ENCODE measurements at places on chromosomes 7 and 10. TPM values are rescaled to one million over a fixed set of nuclear protein-coding genes. Genes with fewer than 3 reads are reported as not detected.

DNA sequence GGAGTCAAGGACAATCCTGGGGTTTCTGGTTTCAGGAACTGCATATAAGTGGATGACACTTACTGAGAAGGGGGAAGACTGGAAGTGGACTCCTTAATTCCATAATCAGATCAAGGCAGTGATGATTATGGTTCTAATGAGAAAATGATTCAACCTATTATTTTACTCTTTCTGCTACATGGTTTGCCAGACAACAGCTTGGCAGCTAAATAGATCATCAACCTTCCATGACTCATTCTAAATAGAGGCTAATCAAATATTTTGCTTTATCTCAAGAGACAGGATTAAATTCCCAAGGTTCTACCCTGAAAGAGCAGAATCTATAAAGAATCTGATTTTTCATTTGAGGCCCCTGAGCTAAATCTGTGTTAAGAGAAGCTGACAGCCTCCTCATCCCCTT lies 46.3 kb downstream of the CNNM1 start:
- DNase-seq: no peak

DNA sequence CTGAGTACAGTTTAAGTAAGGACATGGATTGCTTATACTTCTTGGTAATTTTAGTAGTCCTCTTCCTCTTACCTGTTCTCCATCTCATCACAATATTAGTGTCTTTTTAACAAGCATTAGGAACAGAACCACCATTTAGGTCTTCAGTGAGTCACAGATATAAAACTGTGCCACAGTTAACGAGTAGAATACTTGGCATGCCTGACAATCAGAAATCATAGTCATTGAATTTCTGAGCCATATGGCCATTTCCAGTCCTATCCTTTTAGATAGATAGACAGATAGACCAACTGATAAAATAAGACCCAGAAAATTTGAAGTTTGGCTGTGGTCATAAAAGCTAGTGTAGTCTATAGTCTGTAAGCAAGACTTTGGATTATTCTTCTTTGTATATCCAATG lies 71.1 kb downstream of the GBF1 start:
- DNase-seq: no peak

DNA sequence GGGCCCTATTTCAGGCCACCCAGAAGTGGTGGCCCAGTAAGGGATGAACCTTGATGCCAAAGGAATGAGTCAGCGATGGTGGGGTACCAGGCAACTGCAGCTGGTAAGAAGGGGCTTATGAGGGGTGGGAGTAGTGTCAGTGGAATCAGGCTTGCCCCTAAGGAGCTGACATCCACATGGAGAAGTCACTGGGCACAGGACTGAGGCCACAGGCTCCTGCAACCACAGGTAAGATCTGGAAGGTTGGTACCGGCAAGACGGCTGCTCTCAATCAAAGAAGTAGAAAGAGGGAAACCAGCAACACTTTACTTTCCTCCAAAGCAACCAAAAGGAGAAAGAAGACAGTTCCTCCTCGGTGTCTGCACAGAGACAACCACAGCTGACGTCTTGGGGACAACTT lies 2.5 kb downstream of the GCK start:
- DNase-seq: no peak

- no peak for DNase-seq
Measured at GRCh38 chr10:105328503-105329133, 687.5 kb downstream of the SORCS3 start.

DNA sequence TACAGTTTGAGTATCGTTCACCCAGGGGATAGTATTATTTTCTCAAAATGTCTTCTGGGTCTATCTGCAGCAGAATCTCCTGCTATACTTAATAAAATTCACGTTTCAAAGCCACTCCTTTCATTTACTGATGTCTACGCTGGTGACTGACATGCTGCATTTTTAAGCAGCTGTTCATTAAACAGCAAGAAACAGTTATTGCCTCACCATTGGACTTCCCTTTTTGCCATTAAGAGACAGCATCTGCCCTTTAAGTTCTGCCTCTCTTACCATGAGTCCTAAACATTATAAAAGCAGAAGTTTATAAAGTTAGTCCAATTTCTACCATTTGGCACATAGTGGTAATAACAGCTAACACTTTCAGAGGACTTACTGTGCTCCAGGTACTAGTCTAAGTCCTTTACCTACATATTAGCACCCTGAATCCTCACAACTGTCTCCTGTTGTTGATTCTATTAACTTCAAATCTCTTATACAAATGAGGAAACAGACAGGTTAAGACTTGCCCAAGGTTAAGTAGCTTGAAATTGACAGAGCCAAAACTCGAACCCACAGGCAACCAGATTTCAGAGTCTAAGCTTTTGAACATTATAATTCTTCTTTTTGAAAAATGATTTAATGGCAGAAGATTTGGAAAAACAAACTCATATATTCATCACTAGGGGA lies 169.5 kb downstream of the SNX13 start:
- no peak for DNase-seq

GRCh38 chr10:74750848-74751274 lies 75.5 kb upstream of the KAT6B start:
- DNase-seq: no peak

- DNase-seq: no peak
Measured at GRCh38 chr7:73839743-73840714, 2.3 kb downstream of the METTL27 start.

GRCh38 chr7:121745856-121746255 lies 127.1 kb upstream of the PTPRZ1 start:
- DNase-seq: no peak

DNA sequence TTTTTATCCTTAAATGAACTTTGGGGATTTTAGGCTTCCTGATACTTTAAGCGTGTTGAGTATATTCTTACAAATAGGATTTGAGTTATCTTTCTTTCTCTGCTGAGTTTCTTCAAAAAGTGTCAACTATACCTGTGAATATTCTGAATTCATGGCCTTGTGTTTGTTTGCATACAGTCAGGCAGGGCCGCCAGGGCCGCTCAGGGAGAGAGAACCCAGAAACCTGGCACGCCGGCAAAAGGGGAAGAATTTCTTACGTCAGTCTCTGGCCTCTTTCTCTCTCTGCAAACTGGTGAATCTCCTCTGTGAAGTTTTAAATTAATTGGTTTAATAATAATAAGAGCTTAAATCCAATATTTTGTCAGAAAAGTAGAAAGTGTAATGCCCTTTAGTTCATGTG lies 29.3 kb upstream of the BNIP3 start:
- DNase-seq: no peak

DNA sequence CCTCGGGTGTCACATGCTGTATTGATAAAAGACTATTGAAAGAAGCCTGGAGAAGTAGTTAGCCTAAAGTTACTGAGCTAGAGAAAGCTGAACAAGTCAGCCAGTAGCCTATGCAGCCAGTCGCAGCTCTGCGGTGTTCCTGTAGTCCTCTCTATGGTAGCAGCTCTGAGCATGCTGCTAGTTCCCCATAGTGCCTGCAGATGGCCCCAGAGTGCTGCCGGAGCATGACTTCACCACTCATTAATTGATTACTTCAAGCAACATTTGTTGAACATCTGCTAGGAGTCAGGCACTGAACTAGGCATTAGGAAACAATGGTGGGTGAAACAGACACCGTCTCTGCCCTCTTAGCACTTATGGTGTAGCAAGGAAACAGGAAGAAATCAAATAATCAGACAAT lies 422.7 kb downstream of the SORCS3 start:
- peak; percentile 18 for DNase-seq

GRCh38 chr7:107898997-107899594 lies 8.1 kb downstream of the DLD start:
- no peak for DNase-seq

DNA sequence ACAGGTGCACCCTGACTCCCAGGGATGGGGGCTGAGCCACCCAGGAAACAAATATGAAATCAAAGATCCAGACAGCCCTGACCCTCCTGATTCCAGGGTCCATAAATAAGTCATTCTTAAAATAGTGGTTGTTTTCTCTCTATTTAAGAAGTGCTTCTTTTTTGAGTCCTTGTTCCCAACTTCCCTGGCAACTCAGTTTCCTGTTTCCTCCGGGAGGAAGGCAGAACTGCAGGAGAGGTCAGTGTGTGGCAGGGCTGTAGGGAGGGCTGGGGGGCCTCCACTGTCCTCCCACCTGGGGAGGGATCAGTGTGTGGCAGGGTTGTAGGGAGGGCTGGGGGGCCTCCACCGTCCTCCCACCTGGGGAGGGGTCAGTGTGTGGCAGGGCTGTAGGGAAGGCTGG lies 88.7 kb upstream of the PDGFA start:
- no peak for DNase-seq

GRCh38 chr10:1668399-1668798 lies 68.9 kb downstream of the ADARB2 start:
- no peak for DNase-seq

- DNase-seq: no peak
Measured at GRCh38 chr7:144028547-144028946, 20.2 kb upstream of the OR2A5 start.

DNA sequence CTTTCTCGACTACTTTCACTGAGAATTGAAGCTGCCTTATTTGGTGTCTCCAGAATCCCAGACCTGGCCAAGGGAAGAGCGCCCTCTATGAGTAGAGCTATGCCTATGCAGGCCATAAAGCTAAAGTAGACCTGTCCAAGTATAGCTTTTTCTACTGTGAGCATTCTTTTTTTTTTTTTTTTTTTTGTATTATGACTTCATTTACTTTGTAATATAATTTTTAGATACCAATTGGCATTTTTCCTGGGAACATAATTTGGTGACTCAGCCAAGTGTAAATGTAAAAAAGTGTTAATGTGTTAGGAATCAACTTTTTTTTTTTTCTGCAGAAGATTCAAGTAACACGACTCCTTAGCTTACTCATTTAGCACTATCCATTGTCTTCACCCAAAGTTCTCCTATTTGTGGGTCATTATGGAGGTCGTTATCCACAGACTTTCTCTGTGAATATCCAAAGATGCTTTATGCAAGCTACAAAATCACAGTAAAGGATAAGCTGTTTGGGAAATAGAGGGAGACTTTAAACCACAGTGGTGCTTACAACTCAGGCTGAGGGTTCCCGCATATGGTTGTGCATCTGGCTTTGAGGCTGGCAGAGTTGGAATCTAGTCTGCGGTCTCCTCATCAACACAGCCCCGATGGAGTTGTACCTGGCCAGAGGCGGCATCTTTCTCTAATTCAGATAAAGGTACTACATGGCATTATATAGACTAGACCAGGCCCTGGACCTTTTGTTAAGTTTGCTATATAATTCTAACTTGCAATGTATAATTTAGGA lies 1040.2 kb upstream of the SORCS1 start:
- no peak for DNase-seq

- DNase-seq: no peak
Measured at GRCh38 chr7:30260246-30260768, 24.1 kb upstream of the ZNRF2 start.

DNA sequence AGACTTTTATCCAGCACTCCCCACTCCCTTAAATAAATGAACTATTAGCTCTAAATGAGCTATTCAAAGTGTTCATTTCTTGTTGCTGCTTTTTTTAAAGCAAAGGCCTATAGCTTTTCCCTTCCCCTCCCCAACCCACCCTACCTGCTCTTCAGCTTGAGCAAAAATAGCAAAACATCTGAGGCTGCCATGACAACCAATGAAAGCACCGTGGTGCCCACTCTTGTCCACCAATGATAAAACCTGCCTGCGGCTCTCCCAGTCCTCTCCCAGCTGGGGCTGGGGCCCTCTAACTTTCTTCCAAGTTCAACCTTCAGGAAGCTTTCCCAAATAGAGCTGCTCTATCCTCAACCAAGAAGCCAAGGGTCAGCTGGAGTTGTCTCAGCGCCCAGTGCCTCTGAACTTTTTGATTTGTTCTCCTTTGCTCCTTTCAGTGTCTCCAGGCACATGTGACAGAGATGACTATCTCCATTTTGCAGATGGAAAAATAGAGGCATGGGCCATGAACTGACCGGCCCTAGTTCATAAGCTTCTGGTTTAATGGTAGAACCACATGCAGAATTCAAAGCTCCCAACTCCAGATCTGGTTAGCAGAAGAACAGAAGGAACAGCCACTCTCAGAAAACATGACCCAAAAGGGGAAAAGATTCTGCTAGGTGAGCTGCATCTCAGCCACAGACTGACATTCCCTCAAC lies 47.7 kb downstream of the PIK3AP1 start:
- DNase-seq: no peak

DNA sequence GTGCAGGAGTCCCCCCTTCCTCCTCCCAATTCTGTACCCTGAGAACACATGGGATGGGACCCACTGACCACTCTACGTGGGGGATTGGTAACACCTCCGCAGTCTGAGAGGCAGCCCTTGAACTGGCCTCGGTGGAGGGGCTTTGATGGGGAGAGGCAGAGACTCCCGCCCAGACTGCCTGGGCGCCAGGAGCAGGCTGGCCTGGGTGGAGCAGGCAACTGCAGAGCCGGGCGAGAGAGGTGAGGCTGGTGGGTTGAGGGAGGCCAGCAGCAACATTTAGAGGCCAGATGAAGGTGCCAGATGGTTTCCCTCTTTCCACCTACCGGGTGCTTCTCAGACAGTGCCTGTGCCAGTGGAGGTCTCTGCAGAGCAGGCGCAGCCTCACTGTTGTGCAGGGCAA lies 30.7 kb upstream of the ZNF467 start:
- no peak for DNase-seq

DNA sequence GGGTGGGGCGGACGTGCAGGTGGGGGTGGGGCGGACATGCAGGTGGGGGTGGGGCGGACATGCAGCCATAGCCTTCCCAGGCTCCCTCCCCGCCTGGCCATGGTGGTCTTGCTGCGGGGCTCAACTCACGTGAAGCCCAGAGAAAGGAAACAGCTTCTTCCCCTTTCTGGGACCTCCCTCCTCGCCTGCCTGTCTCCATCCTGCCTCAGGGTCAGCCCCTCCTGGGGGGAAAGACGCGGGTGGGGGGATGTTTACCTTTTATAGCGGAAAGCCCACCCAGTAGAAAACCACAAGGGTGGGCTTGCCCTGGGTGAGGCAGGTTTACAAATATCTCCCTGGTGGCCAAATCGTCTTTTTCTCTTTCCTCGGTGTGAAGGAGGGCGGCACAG lies 520.0 kb downstream of the GLRX3 start:
- no peak for DNase-seq

GRCh38 chr10:127997271-127997670 lies 90.4 kb downstream of the PTPRE start:
- DNase-seq: no peak

DNA sequence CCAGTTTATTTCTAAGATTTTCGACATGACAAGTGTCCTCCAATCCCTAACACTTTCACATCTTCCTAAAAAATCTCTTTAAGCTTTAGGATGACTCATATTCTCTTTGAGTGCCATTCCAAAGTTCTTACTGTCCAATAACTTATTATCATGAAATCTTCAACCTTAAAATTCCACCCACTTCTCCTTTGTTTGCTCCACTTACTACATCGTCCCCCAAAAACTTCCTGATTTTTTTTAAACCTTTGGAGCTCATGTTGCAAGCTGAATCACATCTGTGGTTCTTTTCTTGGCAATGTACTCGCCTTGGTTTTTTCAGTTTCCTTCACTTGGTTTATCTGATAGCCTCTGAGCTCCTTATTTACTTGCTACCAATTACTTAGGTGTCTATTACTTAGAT lies 39.2 kb upstream of the JCAD start:
- DNase-seq: peak; percentile 43

OGA gene
- total RNA-seq: 78.9 TPM

AEBP1 gene
- total RNA-seq: 81.1 TPM

FGL2 gene
- total RNA-seq: 0.13 TPM

DNAH11 gene
- total RNA-seq: not detected

DENND2A gene
- 11.2 TPM for total RNA-seq

FGFR2 gene
- total RNA-seq: 8.9 TPM

TMEM130 gene
- 0.33 TPM for total RNA-seq

CPEB3 gene
- 1.3 TPM for total RNA-seq

LLCFC1 gene
- not detected for total RNA-seq

LRIT2 gene
- not detected for total RNA-seq

FZD8 gene
- 18.7 TPM for total RNA-seq

PRR15 gene
- 16.2 TPM for total RNA-seq

NUTM2E gene
- total RNA-seq: 1.3 TPM

DYDC1 gene
- not detected for total RNA-seq

TLX1 gene
- not detected for total RNA-seq

RASA4B gene
- 7.6 TPM for total RNA-seq

MEIG1 gene
- 1.5 TPM for total RNA-seq

GBX1 gene
- not detected for total RNA-seq
